ENCODE measurements at places on chromosomes 3 and 15. TPM values are rescaled to one million over a fixed set of nuclear protein-coding genes. Genes with fewer than 3 reads are reported as not detected.

DNA sequence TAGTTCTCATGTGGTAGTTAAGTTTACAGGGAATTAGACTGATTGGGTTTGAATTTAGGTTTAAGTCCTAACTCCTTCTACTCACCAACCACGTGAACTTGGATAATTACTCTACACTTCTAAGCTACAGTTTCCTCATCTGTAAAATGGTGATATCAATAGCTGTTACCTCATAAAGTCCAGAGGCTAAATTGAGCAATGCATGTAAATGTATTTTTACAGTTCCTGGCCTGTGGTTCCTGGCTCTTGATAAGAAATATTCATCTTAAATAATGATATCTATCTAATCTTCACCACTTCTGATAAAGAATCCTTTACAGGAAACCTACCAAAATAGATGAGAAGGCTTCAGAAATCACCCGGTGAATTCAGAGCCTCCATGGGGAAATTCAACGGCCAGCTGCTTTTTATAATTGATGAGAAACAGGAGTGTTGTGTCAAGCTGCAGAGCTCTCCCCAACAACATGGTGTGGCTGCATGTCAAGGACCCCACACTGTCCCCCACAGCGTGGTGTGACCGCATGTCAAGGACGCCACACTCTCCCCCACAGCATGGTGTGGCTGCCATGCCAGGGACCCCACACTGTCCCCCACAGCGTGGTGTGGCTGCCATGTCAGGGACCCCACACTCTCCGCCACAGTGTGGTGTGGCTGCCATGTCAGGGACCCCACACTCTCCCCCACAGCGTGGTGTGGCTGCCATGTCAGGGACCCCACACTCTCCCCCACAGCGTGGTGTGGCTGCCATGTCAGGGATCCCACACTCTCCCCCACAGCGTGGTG lies 80.8 kb upstream of the PEX5L start:
- no peak for DNase-seq

GRCh38 chr15:57611938-57612337 lies 20.2 kb downstream of the MYZAP start:
- DNase-seq: peak; percentile 74

DNA sequence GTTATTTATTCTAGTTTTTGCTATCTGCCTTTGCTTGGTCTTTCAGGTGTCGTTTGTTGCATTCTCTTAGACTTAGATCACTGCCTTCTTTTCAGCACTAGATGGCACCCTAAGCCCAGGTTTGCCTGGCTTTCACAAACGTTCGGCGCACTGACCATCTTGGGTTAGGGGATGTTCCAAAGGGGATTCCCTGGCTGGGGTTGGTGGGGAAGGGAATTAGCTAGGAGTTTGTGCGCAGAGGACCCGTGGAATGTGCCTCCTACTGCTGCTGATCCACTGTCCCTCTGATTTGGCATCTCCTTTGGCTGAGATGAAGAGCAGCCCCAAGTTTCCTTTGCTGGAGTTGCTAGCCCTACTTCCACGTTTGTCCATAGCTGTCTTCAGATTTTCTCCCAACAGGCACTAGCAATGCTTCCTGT lies 33.9 kb downstream of the PFN2 start:
- peak; percentile 36 for DNase-seq

Gene IL5RA
- 0.60 TPM for total RNA-seq

Gene ZNF80
- total RNA-seq: 0.17 TPM

Gene LRRC31
- total RNA-seq: 2.9 TPM

Gene BNC1
- not detected for total RNA-seq

All from mucosa of gallbladder (tissue), 1 donor.